ENCODE measurements at places on chromosomes 3 and 15. TPM values are rescaled to one million over a fixed set of nuclear protein-coding genes. Genes with fewer than 3 reads are reported as not detected.

DNA sequence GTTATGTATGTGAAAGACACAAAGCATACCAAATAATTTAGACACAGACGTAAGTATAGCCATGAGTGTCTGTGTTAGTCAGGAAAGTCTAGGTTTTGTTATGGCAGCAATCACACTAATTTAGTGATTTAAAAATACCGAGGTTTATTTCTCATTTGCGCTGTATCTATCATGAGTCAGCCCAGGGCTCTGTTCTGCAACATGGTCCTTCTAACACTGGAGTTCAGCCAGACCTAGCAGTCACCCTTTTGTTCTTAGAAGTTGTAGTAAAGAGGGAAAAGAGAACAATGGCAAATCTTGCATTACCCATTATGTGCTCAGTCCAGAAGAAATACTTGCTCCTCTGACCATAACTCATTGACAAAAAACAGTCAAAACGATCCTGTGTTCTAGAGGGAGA, 311.5 kb downstream of the NLGN1 start:
- no peak for DNase-seq

DNA sequence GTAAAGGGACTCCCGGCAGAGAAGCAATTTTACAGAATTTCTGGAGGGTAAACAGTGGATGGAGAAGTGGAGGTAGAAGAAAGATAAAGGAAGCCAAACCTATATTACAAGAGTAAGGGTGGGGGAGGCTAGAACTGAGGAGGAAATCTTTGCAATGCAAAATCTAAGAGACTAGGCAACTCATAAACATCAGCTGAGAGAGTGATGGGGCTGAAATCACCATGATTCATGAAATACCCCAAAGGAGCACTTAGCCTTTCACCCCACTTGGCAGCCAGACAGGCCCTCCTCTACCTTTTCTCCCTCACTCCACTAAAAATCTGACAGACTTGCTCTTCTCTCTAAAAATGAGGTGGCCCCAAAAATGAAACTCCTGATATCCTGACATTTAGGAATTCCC, 19.5 kb upstream of the ZBTB38 start:
- DNase-seq = no peak

DNA sequence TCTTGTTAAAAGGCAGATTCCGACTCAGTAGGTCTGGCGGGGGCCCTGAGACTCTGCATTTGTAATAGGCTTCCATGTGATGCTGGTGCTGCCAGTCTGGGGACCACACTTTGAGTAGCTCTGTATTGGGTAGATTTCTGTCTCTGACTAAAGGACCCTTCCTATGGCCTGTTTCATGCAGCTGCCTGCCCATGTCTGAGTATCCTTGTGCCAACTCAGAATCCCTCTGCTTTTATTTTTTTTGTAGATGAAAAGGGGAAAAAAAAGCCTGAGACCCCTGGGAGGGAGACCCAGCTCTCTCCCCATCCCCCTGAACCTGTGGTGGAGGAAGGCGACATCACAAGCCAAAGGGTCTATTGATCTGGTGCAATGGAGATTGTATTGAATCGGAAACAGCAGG, 81.9 kb downstream of the EBLN2 start:
- no peak for DNase-seq

GRCh38 chr3:12194669-12195161, 36.0 kb upstream of the TIMP4 start:
- DNase-seq = no peak

- DNase-seq = no peak
These were observed 450.8 kb downstream of the MCTP2 start for GRCh38 chr15:94682171-94682570.

RPL39L gene
- total RNA-seq = 5.4 TPM

Measured in breast epithelium (tissue), 4 donors.